ENCODE measurements at places on chromosomes 1 and 21.

DNA sequence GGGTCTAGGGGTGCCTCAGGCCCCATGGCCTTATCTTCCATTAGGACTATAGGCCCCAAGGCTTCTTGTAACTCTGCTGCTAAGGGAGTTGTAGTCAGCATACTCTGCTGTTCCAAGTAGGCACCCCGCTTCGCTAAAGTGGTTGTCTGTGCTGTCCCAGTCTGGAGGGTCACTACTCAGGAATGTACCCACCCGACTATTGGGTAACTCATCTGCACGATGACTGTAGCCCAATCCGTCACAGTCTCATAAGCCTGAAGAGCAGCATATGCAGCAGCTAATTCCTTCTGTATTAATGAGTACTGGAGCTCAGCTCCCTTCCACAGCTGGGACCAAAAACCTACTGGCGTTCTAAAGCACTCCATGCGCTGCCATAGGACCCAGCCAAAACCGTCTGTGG lies 111.0 kb downstream of the GDAP2 start:
- no peak for DNase-seq

DNA sequence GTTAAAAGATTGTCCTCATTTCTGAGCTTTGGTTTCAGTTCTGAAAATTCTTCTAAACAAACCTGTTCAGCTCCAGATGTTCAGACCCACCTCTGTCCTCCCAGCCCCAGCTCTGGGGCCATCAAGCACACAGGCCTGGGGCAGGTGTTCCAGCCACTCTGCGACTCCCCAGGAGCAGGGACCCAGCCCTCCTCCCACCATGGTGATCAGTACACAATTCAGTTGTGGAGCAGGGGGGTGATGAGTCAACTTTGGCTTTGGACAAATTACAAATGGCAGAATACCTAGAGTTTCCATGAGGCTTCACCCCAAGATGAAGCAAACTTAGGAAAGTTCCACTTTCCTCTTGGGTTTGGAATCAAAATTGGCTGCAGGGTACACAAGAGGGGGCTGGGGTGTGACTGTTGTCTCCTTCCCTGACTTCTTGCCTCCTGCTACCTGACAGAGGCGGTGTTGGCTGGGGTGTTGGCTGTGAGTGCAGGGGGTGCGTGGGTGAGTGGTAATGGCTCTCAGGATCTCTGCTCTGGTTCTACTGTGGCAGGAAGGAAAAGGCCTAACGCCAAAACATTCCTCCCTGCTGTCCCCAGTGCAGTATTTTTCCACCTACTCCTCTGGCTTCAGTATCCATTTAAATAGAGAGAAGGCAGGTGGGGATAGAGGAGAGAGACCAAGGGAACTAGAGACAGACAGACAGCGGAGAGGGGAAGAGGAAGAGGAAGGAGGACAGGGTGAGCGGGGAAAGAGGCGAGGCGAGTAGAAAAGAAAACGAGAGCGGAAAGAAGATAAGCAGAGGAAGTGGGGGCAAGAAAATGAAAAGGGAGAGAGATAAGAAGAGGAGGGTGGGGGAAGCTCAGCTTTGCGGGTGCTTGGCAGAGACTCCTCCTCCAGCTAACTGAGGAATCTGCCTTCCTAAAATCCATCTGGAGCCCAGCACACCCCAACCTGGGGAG lies 20.6 kb upstream of the LRRN2 start:
- no peak for DNase-seq

- no peak for DNase-seq
Measured at GRCh38 chr1:231485029-231485784, 43.3 kb upstream of the TSNAX start.

DNA sequence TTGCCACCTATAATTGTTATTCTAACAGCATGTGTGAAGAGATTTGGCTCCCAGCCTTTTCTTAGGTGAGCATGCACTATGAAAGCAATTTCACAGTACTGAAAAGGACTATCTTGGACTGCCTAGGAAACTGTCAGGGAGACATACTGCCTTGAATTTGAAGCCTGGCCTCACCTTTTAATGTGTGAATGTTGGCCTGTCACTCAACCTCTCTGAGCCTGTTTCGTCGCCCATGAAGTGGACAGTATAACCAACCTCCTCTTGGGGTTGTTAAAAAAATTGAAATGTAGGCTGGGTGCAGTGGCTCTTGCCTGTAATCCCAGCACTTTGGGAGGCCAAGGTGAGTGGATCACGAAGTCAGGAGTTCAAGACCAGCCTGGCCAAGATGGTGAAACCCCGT lies 20.4 kb upstream of the POU2F1 start:
- DNase-seq, result no peak
